GM04504 (cell line): ENCODE measurements at places on chromosomes 4 and X.

GRCh38 chr4:159446266-159446976 is 343.5 kb downstream of the RAPGEF2 start:
- DNase-seq: peak; percentile 38

- DNase-seq: no peak
Observed at GRCh38 chr4:154389148-154389547, 102.5 kb downstream of the DCHS2 start.

- DNase-seq: no peak
Observed at GRCh38 chrX:109710181-109710580, 22.9 kb downstream of the ACSL4 start.

- DNase-seq: no peak
Observed at GRCh38 chr4:64774626-64775025, 365.4 kb upstream of the TECRL start.

DNA sequence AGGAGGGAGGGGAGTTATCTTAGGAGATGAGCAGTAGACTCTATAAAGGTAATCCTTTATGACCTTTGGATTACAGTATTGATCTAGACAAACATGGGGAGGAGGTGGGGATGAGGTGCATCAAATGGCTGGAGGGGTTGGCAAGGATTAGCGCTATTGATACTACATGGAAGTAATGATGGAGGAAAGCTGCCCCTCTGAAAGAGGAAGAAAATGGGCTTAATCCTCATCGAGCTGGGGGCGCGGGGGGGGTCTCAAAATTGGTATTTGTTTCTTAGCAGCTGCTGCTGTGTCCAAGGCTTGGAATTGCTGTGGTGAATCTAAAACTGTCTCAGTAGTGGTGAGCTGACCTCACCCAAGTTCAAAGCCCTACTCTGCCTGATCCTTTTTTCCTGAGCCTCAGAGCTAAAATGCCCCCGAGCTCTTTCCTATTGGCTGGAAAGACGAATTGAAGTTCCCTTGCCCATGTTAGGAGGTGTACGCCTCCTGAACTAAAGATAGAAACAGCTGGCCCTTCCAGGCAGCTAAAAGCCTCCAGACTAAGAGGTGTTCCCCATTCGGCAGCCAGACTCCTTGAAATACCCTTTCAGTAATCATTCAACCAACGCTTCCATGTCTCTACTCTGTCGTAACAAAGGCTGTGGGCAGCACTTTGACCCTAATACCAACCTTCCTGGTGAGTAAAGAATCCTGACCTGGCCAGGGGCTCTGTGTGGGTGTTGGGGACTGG is at the start of gene ITGB1BP2:
Gene ITGB1BP2 (plus strand): TSS at position 556 of the 730 bp plus-strand sequence. CDS start 57 bp downstream, at position 613.
- DNase-seq: peak; percentile 10

DNA sequence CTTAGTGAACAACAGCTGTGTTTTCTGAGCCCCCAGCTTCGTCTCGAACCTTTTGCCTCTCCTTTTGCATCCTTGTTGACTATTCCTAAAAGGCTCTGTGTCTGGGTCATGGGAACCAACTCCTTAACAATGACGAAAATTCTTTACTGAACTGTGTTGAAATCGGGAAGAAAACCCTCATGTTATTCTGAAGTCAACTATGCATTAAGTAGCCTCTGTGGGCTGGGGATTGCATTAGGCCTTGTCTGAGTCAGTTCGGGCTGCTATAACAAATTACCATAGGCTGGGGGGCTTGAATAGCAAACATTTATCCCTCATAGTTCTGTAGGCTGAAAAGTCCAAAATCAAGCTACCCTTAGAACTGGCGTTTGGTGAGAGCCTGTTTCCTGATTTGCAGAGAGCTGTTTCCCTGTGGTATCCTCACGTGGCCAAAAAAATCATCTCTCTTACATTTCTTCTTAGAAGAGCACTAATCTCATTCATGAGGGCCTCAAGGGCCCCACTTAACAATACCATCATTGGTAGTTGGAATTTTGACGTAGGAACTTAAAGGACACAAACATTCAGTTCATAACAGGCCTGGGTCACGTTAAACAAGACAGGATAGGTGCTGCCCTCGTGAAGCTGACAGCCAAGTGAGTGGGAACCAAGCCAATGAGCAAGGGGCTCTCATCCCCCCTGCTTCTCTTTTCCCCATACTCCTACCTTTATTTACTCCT is 75.9 kb downstream of the CLNK start:
- DNase-seq: no peak

- DNase-seq: no peak
Observed at GRCh38 chr4:106618956-106619355, 250.4 kb upstream of the GIMD1 start.

DNA sequence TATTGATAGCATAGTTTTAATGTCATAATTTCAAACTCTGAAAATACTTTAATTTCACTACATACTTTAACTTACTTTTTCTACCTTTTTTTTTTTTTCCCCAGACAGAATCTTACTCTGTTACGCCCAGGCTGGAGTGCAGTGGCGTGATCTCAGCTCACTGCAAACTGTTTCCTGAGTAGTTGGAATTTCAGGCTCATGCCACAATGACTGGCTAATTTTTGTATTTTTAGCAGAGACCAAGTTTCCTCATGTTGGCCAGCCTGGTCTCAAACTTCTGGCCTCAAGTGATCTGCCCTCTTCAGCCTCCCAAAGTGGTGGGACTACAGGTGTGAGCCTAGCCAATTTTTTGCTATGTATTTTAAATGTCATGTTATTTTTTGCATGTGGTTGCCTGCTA is 741.6 kb downstream of the TRAM1L1 start:
- no peak for DNase-seq

- DNase-seq: no peak
Observed at GRCh38 chr4:184392748-184393559, 81.4 kb downstream of the IRF2 start.

DNA sequence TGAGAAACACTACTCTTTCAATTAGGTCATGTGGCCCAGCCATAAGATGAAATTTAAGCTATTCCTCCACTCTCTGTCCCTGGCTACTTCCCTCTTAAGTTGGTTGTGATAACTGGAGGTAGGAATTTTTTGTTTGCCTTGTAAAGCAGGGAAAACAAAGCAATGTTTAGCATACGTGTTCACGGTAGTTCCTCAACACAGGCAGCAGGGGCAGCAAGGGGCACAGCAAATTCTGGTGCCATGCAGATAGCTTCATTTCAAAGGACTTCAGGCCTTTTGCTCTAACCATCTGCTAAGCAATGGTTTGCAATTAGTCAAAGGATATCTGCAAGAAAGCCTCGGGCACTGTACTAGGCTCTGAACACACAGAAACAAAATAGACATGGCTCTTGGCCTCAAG is 330.2 kb downstream of the ZIC3 start:
- DNase-seq: no peak

DNA sequence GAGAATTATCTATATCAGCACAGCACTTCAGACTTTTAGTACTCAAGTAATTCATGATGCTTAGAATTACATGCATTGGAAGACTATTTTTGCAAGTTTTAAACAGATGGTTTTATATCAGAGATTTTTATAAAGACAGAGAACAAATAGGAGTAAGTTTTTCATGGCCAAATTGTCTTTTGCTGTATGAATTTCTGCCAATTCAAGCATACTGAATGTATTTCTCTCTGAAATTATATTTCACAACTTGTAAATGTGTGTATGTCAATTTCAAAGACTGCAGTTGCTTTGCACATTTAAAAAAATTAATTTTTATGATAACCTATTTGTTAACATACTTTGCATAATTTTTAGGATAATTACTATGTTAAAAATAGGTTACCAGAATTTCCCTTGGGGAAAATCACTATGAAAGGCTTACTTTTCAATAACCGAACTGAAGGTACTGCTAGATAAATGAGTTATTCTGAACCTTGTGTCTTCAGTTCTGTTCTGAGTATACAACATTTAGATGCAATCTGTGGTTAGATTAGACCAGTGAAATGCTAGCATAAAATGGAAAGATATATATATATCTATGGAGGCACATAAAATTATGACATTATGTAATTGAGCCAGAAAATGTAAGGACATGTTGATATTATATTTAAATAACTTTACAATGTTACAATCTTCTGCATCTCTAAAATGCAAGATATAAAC is 1344.2 kb upstream of the PABPC4L start:
- no peak for DNase-seq

DNA sequence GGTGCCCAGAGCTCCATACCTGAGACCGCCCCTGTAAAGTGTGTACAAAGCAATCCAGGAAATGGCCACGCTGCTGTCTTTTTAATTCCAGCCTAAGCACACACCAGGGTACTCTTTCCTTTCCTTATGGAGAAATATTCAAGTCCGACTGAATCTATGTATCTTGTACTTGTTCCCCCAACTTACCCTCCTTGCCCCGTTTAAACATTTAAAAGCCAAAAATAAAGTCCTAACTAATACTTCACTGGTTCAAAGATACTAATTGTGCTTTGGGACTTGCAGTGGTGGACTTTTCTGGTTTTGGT is 731 bp upstream of the AMMECR1 start:
- no peak for DNase-seq

- no peak for DNase-seq
Observed at GRCh38 chr4:71025654-71026053, 32.2 kb downstream of the DCK start.

GRCh38 chrX:152989292-152989658 is 4.6 kb downstream of the PNMA5 start:
- DNase-seq: no peak

DNA sequence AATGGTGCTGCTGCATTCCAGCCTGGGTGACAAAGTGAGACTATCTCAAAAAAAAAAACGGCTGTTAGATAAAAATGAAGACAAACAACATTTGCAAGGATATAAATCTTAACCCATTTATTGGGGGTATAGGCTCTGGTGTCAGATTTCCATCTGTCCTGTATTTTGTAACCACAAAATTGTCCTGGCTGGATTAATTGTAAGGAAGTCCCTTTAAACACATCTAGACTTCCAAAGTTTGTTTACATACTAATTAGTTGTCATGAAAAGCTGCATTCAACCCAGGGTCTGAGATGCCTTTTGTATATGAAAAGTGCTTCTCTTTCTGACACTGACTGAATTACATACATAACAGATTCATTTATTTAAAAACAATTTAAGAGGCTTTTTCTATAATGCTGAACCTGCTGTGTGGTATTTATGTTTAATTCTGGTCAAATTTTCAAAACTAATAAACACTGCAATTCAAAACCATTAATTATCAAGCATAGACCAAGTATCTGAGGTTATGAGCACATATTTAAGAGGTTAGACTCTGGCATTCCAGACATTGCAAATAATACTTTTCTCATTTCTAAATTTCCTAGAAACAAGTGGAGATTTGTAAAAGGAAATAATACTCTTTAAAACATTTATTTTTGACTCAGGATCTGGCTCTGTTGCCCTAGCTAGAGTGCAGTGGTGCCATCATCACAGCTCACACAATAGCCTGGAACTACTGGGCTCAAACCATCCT is 17.5 kb upstream of the UGDH start:
- no peak for DNase-seq

- DNase-seq: no peak
Observed at GRCh38 chr4:185656467-185656931, 121.2 kb upstream of the PDLIM3 start.

DNA sequence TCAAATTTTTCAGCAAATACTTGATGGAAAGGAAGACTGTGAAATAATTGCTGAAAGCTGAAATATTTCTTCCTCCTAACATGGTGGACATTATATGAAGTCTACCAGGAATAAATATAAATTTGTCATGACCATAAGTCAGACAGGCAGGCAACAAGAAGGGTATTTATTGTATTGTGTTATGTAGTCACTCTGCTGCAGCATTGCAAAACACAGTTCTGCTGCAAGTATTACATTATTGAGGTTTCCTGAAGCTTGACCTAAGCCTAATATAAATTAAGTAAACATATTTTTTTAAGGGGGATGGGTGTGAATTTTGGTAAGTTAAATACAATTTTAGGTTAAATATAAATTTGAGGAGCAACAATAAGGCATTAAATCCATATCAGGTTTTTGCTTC is 60.2 kb upstream of the MAOA start:
- DNase-seq: no peak

DNA sequence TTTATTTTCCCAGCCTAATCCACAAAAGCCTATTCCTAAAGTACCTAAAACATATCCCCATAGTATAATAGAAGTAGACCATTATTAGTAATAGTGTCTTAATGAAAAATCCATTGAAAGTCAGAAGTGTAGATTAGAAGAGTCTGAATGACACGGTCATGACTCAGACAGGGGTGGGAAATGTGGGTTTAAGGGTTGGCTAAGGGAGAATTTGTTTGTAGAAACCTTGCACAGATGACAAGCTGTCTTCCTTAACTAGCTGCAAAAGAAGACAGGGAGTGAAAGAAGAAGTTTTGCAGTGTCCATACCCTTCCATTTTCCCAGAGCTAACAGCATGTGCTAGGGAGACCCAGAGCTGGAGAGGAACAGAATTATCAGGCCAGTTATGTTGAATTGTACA is 242.7 kb upstream of the ETNPPL start:
- DNase-seq: no peak

DNA sequence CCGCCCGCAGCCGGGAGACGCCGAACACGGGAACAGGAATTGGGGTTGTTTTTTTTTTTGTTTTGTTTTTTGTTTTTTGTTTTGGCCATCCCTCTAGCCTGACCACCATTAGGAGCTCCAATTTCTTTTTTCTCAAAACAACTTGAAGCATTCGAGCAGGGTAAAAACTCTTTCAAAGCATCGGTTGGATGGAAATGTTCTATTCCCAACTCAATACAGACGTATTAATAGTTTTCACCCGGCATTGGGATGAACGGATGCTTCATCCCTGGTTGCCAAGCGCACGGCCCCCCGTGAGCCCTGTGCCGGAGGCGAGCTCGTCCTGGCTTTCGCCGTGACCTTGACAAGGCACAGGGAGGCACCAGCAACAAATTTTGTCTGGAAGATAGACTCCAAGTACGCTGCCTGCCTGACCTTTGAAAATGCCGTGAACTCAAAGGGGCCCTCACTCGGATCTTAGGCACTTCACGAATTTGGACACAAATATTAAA is 352 bp upstream of the MAP3K15 start:
- DNase-seq: no peak

DNA sequence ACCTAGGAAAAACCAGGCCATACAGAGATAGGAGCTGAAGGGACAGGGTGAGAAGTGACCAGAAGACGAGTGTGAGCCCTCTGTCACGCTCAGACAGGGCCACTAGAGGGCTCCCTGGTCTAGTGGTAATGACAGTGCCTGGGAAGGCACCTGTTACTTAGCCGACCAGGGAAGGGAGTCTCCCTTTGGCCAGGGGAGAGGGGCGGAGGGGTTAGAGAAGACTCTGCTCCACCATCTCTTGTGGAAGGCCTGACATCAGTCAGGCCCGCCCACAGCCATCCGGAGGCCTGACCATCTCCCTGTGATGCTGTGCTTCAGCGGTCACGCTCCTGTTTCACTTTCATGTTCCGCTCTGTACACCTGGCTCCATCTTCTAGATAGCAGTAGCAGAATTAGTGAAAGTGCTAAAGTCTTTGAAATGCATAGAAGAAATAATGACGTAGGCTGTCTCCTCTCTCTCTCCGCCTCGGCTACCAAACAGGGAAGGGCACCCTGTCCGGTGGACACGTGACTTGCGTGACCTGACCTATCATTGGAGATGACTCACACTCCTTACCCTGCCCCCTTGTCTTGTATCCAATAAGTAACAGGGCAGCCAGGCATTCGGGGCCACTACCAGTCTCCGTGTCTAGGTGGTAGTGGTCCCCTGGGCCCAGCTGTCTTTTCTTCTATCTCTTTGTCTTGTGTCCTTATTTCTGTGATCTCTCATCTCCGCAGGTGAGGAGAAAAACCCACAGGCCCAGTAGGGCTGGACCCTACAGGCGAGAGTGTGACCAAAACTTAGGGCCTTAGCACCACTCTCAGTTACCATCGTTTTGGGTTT is 26.7 kb downstream of the HTT-AS start:
- peak; percentile 24 for DNase-seq
